ENCODE measurements at places on chromosomes 12 and 14.
A peak's percentile ranks its signal among the peaks of the same experiment; 100 is the strongest.

- no peak for DNase-seq
Observed at GRCh38 chr14:102911991-102912761, 10.3 kb upstream of the AMN start.

GRCh38 chr12:79766705-79767464, 76.1 kb upstream of the PAWR start:
- DNase-seq, result no peak

DNA sequence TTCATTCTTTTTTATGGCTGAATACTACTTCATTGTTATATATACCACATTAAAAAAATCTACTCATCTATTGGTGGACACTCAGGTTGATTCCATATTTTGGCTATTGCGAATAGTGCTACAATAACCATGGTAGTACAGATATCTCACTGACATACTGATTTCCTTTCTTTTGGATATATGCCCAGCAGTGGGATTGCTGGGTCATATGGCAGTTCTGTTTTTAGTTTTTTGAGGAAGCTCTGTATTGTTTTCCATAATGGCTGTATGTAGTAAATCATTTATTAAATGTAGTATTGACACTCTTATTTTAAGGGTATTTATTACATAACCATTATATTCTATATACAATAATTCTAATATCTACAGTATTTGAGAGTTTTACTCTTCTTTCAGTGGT, 43.7 kb downstream of the PTCSC3 start:
- no peak for DNase-seq

DNA sequence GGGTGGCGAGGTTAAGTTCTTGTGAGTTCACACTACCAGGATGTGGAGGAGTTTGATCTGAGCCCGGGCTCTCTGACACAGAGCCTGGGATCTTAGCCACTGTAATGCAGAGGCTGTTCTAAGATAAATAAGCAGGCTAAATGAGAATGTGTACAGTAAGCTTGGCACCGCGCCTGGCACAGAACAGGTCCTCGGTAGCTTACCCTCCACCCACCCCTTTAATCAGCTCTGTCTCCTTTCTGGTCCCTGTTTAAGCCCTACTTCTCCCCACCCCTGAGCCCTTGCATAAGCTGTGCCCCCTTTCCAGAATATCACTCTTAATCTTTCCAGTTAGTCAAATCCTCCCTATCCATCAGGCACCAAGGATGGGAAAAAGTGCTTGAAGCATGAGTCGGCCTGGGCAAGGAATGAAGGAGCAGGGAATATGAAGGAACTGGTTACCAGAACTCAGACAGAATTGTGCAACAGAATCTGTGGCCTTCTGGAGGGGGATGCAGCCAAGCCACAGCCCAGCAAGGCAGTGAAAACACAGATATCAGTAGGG, 32.8 kb upstream of the CMKLR1 start:
- DNase-seq, result no peak

GRCh38 chr12:120760349-120761254, 35.0 kb downstream of the ACADS start:
- no peak for DNase-seq

DNA sequence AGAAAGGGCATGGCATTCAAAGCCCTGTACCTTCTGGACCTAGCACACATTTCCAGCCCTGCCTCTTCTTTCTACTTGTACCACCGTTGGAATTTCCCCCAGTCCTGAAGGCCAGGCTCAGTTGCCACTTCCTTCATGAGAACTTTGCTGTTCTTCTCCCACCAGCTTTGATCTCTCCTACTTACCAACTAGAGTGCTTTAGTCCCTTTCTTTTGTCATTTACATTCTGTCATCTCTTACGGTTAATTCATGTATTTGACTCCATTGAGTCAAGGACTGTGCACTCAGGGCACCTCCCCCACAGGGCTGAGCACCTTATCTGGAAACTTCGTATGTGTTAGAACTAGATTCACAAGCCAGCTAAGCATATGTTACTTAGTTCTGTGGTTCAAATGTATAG, 26.3 kb downstream of the BICDL1 start:
- DNase-seq, result no peak

GRCh38 chr14:90696720-90697119, 119.5 kb downstream of the TTC7B start:
- DNase-seq, result no peak

- DNase-seq, result peak; percentile 3
Observed at GRCh38 chr14:22070119-22070982, 396.7 kb upstream of the OR4E1 start.

DNA sequence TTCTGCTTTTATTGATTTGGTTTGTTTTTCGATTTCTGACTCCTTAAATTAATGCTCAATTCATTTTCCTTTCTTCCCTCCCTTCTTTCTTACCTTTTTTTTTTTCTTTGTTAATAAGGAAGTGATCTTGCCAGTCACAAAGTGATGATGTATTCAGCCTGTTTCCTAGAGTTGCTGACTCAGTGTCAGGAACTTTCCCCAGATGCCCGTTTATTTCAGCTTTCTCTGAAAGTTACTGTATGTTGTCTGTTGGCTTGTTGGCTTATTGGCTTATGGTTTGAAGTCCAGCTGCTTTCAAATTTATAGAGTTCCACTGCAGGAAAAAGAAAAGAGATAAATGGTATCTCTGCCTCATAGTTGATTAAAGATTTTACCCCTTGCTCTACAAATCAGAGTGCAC, 12.4 kb upstream of the SLC6A15 start:
- no peak for DNase-seq

- DNase-seq, result no peak
Observed at GRCh38 chr14:59520224-59520623, 35.9 kb downstream of the JKAMP start.

DNA sequence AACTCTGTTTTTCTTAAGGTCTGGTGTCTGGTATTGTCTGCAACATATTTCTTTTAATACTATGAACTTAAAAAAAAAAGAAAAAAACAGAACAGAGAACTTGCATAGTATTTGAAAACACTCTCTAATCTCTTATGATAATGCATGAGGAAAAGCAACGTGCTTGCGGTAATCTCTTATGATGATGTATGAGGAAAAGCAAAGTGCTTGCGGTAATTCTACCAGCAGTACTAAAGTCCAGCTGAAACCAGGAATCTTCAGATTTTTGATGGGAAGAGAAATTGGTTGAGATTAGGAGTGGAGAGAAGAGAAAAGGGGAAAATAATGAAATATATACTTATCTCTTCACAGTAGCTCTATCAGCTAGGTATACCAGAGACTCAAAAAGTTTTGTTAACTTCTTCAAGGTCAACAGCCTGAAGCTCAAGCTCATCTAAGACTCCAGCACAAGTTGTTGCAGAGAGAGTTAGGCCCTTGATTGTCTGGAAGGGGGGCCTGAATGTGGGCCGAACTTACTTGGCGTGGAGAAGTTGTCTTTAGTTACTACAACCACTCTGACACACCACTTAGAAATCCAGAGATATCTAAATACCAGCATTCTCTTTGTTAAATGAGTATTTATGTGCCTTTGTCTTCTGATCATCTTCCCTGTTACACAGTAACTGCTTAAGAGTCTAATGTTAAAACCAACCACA, 240.4 kb downstream of the PRKD1 start:
- no peak for DNase-seq

- no peak for DNase-seq
Observed at GRCh38 chr12:2641207-2641606, 153.6 kb upstream of the FKBP4 start.

DNA sequence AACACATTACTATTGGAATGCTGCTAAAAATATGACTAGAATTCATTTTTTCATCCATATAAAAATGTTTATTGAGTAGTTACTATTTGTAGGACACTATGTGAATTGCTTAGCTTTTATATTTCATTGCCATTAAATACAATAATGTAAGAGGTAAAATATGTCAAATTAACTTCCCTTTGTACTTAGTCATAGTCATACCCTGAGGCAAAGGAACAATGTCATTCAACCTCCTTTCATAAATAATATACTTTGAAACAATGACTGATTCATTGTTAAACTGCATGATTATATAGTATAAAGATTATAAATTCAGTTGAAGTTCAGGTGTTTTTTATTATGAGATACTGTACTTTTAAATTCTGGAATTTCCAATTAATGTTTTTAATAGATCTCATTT, 105.2 kb downstream of the GARIN6 start:
- DNase-seq, result no peak

DNA sequence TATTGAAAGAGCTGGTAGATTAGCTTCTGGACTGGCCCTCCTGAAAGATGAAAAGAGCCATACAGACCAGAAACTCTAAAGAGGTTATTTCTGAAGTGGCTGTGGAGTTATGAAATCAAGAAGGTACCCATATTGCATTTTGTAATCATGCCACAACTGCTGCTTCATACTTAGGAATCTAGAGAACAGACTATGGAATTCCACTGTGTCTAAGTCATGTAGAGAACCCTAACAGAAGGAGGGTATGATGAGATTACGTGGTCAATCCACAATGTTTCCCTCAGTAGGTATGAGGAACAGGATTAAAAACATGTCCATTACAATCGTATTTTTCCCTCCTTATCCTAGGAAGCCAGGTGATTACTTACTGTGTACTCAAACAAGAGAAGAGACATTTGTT, 708.8 kb downstream of the RERGL start:
- no peak for DNase-seq

DNA sequence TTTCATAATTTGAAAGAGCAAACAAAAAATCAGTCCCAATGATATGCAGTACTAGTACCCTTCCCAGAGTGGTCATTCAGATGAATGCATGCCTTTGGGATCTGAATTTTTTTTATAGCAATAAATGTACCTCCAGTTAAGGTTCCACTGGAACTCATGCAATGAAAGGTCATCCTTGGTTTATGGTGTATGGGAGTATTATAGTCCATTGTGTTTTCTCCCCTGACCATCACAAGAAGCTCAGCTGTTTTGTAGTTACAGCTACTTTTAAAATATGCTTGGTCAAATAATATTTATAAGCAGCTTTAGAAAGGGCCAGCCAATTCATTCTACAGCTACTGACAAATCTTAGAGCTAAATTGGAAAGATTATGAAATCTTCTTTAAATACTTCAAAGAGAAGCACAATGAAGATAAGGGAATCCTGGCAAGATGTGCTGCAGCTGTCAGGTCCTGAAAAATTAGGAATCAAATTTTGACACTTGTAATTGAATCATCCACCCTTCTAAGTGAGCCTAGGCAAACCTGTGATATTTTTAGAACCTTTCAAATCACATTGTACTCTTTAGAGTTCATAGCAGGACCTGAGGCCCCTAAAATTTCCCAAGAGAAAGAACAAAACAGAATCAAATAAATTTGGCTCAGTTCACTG, 46.5 kb downstream of the IFT81 start:
- no peak for DNase-seq

GRCh38 chr12:112796067-112796466, 4.5 kb downstream of the RPH3A start:
- no peak for DNase-seq

DNA sequence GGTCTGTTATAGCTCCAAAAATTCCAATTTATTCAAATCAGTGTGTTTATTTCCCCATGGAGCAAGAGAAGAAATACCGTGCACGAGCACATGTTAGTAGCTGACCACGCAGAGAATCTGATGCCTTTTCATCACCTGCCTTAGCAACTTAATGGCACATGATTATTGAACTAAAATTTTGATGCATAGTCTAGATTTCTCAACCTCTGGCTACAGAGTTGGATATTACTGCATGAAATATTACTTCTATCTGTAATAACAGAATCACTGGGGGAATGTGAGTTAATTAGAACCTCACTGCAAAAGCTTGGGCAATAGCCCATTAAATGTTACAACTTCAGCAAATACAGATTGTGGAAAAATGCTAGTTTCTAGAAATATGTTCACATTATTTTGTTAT, 335.8 kb downstream of the FLRT2 start:
- no peak for DNase-seq

DNA sequence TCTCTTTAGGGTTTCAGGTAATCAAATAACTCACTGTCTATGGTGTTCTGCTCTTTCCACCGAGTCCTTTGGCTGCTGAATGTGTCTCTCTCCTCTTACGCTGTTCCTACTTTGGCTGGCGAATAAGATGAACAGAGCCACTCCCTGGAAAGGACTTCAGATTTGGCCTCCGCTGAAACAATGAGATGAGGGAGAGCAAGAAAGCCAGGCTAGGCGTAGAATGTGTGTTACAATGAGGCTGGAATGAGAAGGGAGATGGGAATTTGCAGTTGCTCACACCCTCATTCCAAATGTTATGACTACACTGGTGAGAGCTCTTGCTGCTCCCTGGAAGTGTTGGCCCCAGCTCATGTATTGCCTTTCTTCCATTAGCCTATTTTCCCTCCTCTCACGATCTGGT, at the start of gene MFAP5:
TSS of gene MFAP5 (minus strand) at position 234 of the 400 bp plus-strand sequence. CDS start 722 bp downstream, outside the sequence.
- DNase-seq, result no peak

DNA sequence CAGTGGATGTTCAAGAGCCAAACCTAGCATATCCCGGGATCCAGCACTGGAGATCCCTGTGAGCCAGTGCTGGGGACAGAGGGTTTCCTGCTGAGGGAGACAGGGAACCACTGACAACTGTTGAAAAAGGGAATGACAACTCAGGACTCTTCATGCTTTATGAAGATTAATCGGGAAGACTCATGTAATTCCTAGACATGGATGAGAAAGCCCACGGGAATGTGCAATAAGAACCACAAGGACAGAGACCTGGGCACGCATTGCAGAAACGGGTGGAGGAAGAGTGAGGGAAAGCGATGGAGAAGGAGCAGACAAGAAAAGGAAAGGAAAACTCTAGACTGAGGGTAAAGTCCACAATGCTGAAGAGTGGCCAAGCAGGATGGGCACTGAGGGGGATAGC, 296.0 kb downstream of the PCNX1 start:
- no peak for DNase-seq
